ENCODE measurements at places on chromosomes 4 and X.

DNA sequence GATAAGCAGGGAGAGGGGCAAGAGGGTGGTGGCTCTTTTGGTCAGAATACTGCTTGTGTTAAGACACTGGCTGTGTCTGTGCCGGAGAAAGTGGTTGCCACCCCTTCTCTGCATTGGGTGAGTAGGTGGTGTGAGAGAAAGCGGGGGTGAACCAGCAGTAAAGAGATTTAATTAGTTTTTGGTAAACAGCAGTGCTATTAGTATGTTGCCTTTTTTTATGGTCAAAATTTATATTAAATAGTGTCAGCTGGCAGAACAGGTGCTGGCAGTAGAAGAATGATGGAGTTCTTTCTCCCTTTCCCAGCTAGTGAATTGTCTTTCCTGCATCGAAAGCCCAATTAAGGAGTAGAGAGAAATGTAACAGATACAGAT lies 181.6 kb downstream of the LARP7 start:
- peak; percentile 26 for DNase-seq

DNA sequence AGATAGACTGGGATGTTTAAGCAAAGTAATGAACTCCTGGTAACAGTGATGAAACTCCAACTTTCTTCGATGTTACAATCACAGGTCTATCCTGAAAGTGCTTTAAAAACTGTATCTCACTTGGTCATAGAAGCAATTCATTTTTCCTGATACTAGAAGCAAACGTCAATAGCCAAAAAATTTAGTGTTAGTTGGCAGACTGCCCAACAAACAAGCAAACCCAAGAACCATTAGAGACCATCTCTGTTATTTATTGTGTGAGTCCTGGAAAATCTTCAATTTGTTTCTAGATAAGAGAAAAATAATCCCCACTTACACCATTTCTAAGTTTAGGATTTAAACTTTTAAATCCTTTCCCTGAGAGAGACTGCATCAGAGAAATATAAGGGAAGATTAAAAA lies 553.9 kb downstream of the INPP4B start:
- DNase-seq = no peak

DNA sequence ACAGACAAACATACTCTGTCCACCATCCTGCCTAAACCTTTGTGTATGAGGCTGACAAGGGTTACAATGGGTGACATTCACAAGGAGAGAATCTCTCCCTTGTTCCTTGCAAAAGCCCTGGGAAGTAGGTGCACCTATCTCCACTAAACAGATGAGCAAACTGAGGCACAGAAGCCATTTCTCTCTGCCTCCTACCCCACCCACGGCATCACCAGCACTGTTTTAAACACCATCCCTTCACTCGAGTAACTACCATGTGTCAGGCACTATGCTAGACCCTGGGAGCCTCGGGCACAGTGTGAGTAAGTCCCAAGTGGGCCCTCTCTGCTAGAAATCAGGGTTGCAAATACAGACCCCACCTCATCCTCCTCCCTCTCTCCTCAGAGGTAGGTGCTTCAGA lies 899 bp downstream of the LYAR start:
- DNase-seq = no peak

GRCh38 chr4:22190855-22191254 lies 242.3 kb upstream of the KCNIP4 start:
- DNase-seq = no peak

DNA sequence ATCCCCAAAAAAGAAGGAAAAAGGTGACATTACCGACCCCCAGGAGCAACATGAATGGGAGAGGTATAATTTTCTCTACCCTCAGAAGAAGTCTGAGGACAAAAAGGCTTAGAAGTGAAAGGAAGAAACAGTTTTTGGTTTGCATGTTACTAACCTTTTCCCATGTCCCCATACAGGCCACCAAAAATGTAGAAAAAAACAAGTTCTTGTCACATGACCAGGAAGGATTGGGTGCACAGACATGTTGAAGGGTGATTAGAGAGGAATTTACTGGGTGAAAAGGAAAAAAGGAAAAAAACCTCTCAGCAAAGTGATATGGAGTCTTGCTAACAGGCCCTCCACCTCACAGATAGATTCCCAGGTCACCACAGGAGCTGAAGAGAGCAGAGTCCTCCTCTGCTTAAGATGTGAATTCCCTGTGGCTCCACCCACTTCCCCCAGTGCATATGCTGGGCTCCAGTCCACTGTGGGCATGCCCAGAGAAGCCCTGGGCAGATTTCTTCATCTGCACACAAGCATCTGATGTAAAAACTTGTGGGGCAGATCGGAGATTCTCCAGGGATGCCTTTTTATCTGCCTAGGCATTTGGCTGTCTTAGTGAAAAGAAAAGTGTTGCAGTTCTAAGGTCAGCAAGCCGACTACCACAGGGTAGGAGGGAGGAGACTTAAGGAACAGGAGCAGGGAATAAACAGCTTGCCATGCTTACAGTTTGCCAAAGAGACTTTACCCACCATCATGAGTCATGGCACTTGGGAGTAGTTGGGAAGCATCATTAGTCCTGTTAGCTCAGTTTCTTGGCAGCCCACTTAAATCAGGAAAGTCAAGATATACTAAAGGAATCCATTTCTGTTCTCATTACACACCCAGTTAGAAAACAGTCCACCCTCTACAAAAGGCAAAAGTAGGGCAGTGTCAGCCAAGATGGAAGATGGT lies 25.0 kb upstream of the PASD1 start:
- no peak for DNase-seq

DNA sequence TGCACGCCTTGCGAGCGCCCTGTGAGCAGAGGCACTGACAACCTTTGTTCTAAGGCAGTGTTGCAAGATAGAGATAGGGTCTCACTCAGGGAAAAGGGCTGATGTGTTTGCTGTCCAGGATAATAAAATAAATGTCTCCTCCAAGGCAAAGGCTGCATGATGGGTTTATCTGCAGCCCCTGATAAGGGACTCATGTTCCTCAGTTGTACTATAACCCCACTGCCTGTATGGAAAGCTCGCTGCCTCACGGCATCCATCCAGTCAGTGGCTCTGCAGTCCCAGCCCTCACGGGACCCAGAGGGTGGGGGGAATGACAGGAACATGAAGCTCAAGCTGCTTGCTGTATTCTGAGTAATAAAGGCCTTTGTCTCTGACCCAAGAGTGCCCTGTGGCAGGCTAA lies 22.6 kb downstream of the BCLAF3 start:
- DNase-seq = no peak

DNA sequence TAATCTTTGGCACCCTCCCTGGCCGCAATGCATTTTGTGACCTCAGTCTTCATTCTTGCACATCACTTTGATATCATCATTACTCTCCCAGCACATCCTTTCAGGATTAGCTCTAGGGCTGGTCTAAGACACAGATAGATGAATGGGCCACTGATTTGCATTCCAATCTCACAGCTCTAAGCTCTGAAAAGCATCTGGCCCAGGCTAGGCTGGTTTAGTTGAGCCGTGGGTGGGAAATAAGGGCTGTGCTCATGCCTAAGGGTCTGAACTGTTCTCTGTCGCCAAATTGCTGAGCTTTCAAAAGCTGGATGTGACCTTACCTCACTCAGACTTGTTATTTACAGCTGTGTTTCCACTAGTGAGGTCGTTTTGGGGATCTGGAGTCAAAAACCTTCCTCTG lies 30.0 kb upstream of the SLC9A7 start:
- no peak for DNase-seq

DNA sequence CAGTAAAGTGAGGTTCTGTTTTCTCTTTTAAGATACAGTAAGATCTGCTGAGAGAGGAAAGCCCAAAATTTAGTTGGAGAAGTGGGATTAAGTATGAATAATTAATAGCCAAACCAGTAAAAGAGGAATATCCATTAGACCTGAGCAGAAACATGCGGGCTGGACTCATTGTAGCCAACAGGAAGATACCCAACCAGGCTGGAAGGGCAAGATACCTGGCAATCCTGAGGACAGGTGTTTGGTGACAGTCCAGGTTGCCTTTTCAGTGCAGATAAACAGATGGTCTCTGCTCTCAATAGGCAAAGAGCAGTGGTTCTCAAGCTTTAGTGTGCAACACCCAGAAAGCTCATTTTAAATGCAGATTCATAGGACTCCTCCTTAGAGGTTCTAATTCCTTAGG lies 980.8 kb upstream of the GRID2 start:
- DNase-seq = no peak

DNA sequence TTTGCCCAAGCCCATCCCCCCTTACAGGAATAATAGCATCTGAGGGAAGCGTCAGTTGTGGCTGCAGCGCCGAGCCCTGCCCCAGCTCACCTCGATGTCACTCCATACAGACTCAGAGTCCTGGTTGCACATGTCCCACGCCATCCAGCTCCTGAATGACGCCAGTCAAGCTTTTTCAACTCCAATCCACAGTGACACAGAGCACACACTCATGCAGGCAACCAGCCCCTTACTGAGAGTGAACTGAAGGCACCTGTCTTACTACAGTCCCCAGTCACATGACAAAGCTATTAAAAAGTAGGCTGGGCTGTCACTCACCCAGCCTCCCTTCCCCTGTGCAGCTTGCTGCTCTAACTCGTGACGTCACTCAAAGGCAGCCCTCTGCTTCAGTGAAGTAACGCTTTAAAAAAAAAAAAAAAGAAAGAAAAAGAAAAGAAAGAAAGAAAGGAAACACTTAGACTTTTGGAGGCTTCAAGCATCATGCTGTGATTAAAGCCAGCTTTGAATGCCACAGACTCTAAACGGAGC lies at the start of gene PPARGC1A:
PPARGC1A (minus strand) TSS at position 234 of the 528 bp plus-strand sequence; CDS start at position 144, 90 bp downstream.
- DNase-seq = peak; percentile 58

DNA sequence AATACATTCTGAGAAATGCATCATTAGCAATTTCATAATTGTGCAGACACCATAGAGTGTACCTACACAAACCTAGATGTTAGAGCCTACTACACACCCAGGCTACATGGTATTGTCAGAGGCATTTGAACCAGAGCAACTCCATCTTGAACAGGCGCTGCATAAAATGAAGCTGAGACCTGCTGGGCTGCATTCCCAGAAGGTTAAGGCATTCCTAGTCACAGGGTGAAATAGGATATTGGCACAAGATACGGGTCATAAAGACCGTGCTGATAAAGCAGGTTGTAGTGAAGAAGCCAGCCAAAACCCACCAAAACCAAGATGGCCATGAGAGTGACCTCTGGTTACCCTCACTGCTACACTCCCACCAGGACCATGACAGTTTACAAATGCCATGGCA lies 116.4 kb downstream of the LARP7 start:
- no peak for DNase-seq

- peak; percentile 35 for DNase-seq
These were observed 5.3 kb downstream of the ASB11 start for GRCh38 chrX:15310117-15310516.

GRCh38 chr4:572594-572993 lies 3.5 kb downstream of the TMEM271 start:
- DNase-seq = no peak

- DNase-seq = no peak
These were observed 774 bp downstream of the ZCCHC4 start for GRCh38 chr4:25313201-25313895.

Data from right hindlimb (tissue), 1 donor.